ENCODE measurements at places on chromosomes 6 and 20.

DNA sequence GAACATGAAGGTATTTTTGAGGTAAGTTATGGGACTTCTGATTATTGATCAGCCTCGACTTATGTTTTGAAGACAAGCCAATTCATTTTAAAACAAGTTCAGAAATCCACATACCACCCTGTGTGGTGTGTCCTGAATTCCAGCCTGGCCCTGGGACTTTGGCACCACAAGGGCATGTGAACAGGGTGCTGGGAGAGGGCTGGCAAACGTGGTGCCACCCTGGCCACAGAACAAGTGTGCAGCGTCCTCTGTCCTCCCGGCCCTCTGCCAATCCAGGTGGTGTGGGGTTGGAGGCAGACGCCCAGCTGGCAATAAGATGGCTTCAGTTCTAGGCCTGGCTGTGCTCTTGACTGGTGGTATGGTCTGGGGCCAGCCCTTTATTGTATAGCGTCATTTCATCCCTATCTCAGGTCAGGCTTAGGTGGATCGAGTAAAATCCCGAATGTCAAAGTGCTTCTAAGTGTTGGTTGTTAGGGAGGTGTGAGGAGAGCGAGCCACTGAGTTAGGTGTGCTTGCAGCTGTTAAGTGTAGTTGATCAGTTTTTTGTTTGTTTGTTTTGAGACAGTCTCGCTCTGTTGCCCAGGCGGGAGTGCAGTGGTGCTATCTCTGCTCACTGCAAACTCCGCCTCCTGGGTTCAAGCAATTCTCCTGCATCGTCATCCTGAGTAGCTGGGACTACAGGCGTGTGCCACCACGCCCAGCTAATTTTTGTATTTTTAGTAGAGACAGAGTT is 84.2 kb downstream of the RNF144B start:
- DNase-seq = no peak

DNA sequence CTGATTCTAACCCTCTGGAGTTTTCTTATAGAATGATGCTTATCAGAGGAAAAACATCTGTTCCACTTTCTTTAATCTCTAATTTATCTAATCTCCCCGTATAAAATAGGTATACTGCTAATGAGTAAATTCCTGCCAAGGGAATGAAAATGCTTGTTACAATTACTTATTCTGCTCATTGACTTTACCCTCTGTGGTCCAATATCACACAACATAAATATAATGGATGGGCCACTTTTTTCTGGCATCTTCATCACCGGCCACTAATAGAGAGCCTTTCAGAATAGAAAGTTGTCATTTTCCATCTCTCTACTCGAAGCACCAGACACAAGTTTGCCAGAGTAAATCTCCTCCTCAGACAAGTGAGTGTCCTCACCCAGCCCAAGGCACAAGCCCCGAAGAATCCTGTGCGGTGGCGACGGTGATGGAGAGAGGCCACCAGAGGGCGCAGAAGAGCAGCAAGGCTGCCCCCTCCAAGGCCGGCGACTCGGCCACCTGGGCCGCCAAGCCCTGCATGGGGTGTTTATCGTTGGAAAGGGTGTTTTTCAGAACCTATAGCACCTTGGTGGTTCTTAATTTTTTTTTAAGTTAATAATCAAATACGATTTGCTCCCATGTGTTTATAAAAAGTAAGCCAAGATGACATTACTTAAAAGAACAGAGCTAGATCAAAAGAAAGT is 212.9 kb upstream of the ARID1B start:
- peak; percentile 88 for DNase-seq

DNA sequence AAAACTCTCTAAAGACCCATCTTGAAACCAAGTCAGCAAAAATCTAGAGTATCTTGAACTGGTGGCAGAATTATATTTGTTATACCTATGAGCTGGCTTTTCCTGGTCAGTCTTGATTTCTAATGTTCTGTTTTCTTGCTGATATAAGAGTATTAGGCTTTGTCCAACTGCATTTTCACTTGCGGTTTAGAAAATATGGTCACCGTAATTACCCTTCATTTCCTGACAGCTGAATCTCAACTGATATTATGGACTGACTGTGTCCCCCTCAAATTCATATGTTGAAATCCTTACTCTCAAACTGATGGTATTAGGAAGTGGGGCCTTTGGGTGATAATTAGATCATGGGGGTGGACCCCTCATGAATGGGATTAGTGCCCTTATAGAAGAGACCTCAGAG is 72.1 kb downstream of the TXLNB start:
- no peak for DNase-seq

DNA sequence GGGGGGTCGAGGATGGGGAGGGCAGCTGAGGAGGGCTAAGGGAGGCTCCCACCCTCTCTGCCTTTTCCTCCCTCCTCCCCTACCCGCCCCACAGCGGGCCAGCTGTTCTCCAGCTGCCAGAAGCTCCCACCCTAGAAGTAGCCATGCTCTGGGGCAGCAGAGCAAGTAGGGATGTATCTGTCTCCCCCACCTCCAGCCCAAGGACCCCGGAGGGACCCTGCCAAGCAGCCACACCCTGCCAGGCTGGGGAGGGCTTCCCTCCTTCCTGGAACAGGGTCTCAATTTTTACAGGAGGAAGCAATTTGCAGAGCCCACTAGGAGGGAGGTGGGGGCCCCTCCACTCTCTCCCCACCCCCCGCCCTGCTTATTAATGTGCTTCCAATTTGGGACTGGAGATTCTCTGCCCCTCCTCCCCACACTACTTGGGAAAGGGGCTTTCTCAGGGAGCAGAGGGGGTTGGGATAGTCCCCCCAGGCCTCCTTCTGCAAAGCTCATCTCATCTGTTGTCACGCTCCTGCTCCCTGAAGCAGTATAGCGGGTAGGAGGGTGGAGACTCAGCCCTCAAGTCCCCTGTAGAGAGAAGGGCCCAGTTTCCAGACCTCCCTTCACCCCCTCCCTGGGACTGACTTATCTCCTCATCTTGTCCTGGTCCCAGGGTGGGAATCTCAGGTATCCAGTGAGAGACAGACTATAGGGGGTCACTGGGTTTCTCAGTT is 4.5 kb downstream of the TEAD3 start:
- no peak for DNase-seq

- no peak for DNase-seq
Measured at GRCh38 chr20:50246367-50247195, 56.0 kb downstream of the CEBPB start.

DNA sequence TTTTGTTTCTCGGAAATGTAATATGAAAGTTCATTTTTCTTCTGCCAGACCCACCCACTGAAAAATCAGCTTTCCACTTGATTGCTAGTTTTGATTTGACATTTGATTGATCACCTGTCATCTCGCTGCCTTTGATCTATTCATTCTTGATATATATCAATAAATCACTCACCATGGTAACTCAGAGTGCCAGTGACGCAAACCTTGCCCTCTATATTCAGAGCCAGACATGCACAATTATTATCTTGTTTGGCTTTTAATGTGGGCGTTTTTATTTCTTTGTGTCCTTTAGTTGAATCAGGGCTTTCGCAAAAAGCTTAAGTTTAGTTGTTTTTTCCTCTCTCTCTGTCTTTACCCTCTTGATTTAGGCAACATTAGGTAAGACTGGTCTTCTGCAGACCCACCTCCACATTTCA is 2.0 kb downstream of the TSHZ2 start:
- no peak for DNase-seq

DNA sequence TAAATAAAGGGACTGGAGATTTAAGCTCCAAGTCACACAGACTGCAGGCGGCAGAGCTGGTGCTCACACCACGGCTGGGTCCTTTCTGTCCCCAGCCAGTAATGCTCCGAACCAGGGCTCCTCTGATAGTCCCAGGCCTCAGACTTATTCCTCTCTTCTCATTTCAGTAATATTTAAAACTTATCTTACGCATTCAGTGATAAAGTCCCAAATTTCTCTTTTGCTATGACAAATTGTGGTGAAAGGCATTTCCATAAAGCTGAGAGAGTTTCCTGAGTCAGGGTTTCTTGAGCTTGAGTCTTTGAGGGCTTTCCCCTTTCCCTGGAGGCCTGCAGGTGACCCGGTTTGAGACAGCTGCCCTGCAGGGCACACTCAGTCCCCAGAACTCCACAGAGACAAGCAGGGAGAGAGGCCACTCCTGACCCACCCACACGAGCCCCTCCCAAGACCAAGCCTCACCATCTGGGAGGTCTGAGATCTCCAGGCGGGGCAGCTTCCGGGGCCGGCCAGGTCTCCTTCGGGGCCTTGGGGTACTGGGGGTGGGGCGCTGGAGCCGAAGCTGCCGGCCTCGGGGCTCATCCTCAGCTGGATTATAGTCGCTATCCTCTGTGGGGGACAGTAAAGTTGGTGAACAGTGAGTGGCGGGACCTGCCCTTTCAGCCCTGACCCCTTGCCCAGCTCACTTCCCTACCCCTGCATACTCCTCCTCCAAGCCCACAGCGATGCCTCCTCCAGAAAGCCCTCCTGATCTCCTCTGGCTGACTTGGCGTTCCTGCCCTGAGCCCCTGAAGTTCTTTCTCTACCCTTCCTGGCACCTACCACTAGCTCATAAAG is 6.6 kb downstream of the ZNF335 start:
- no peak for DNase-seq

- DNase-seq = no peak
Measured at GRCh38 chr6:123838505-123839234, 35.0 kb downstream of the NKAIN2 start.
